Stimulated activated CD8-positive, alpha-beta memory T cell treated with anti-CD3 and anti-CD28 coated beads, Interleukin-15, amount 100 ng/mL, for 48 hours (primary cell): ENCODE measurements at places on chromosomes 13 and 19.

DNA sequence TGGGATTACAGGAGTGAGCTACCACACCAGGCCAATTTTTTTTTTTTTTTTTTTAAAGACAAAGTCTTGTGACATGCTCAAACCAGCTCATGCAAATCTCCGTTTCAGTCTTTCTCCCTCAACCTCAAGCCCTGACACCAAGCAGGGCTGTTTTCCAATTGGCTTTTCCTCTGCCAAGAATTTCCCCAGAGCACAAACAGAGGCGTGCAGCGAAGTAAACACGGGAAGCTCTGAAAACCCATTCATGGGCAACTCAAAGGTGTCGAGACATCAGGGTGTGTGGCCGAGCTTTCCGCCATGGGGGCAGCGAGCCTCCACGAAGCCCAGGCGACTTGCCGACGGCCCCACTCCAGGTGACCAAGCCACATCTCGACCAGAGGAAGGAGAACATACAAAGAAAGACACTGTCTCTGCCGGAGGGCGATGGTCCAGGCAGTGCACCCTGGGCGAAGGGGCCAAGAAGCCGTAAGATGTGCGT lies 70.0 kb downstream of the INSR start:
- DNase-seq: no peak

DNA sequence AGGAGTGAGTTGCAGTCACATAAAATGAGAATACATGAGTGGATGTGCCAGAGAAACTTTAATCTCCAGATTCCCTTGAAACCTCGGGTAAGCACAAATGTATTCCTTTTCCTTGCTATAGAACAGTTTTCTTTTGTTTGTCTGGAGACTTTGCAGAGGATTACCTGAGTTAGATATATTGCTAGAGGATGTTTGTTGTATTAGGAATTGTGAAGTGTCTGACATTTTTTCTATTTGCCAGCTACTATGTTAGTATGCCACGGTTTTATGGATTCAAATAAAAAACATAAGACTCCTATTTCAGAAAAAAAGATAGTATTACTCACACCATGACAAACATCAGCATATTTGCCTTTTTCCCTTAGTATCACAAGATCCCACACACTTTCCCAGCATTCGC lies 844.9 kb upstream of the SLITRK5 start:
- no peak for DNase-seq

DNA sequence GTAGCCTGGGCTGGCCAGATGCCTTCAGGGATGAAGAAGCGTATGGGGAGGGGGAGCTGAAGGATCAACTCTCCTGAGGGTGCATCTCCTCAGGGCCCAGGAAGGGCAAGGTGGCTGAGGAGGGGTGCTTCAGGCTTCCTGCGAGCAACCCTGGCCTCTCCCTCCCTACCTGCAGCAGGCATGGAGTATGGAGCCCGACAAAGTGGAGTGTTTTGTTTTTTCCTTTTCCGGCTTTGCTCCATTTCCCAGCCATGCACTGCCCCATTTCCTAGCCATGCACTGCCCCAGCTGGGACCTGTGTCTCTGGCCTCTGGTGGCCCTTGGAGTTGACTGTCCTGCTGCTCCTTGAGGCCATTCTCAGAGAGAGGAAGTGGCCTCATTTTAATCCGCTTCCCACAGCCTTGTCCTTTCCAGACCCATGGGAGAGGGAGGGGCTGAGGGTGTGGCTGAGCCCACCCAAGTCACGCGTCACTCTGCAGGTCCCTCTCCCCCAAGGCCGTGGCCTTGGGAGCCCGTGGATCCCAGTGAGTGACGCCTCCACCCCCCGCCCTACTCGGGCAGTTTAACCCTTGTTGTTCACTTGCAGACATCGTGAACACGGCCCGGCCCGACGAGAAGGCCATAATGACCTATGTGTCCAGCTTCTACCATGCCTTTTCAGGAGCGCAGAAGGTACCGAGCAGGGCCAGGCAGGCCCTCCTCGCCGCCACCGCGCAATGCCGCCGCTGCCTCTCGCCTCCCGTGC lies 34.4 kb downstream of the CAPN12 start:
- DNase-seq: no peak

- no peak for DNase-seq
Observed at GRCh38 chr19:30518965-30519606, 146.9 kb downstream of the ZNF536 start.

- DNase-seq: no peak
Observed at GRCh38 chr19:23346696-23347095, 48.6 kb downstream of the ZNF91 start.

- DNase-seq: peak; percentile 97
Observed at GRCh38 chr19:4328243-4328990, 10.2 kb downstream of the STAP2 start.

GRCh38 chr19:49664171-49665035 lies 1.3 kb downstream of the IRF3 start:
- peak; percentile 83 for DNase-seq

DNA sequence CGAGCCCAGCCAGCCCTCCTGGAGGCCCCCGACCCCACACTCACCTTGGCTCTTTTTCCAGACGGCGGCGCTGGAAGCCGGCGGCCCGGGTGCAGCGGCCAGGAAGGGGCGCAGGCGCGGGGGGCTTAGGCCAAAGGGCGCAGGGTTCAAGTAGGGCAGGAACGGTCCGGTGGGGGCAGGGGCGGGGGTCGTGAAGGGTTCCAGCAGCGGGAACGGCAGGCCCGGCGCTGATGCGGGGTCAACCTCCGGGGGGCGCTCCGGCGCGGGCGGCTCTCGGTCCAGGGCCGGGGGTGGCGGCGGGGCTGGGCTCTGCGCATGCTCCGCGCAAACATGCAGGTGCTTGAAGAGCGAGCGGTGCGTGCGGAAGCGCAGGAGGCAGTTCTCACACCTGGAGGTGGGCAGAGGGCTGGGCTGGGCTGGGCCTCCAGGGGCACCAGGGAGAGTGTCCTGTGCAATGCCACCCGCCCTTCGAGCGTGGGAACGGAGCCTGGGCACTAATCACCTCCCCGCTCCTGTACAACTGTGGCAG lies 2.3 kb downstream of the ZNF414 start:
- DNase-seq: no peak

- peak; percentile 70 for DNase-seq
Observed at GRCh38 chr13:27130979-27131623, 40.5 kb downstream of the USP12 start.

- DNase-seq: no peak
Observed at GRCh38 chr13:97257800-97258799, 36.0 kb downstream of the MBNL2 start.

GRCh38 chr13:79393564-79394249 lies 12.3 kb downstream of the RBM26 start:
- no peak for DNase-seq

DNA sequence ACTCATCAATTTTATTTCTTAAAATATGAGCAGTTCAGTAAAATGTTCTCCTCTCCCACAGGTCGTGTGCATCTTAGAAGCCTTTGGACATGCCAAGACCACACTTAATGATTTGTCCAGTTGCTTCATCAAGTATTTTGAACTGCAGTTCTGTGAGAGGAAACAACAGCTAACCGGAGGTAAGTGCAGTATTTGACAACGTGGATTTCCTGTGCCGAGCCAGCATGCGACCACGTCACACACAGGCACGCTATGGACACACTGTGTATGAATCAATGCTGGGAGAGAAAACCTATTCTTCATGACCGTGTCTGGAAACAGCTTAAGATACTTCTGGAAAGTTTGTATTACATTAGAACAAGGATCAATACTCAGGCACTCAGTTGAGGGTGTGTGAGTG lies 268.5 kb downstream of the MYO16 start:
- no peak for DNase-seq

- no peak for DNase-seq
Observed at GRCh38 chr19:34979819-34980640, 16.0 kb upstream of the ZNF792 start.

- peak; percentile 95 for DNase-seq
Observed at GRCh38 chr19:11380653-11381537, 3.2 kb downstream of the EPOR start.

GRCh38 chr13:24168392-24168750 lies 7.9 kb downstream of the SPATA13 start:
- no peak for DNase-seq

- DNase-seq: peak; percentile 21
Observed at GRCh38 chr13:113029487-113030258, 60.7 kb downstream of the MCF2L start.

- no peak for DNase-seq
Observed at GRCh38 chr19:12034620-12035019, 859 bp downstream of the ZNF433 start.

DNA sequence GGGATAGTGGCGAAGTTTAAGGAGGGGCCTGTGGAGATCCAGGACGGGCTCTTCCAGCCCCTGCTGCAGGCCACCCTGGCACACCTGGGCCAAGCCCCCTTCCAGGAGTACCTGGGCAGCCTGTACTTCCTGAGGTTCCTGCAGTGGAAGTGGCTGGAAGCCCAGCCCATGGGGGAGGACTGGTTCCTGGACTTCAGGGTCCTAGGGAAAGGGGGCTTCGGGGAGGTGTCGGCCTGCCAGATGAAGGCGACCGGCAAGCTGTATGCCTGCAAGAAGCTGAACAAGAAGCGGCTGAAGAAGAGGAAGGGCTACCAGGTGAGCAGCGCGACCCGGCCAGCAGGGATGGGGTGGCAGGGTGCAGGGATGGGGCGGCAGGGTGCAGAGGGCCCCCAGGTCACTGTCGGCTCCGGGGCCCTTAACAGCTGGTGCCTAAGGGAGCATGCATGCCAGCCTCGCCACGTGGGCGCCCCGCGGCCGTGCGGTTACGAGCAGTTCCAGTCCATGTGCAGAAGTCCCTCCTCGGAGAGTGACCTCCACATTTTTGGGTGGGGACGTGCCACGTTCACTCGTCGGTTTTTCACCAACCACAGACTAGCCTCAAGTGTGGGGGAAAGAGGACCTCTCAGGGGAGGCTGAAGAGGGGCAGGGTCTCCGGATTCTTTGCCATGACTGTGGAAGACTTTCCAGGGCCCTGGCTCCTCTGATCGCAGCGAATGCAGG lies 912 bp downstream of the GRK1 start:
- DNase-seq: no peak

- DNase-seq: no peak
Observed at GRCh38 chr13:65605396-65605795, 1624.7 kb downstream of the PCDH9 start.

DNA sequence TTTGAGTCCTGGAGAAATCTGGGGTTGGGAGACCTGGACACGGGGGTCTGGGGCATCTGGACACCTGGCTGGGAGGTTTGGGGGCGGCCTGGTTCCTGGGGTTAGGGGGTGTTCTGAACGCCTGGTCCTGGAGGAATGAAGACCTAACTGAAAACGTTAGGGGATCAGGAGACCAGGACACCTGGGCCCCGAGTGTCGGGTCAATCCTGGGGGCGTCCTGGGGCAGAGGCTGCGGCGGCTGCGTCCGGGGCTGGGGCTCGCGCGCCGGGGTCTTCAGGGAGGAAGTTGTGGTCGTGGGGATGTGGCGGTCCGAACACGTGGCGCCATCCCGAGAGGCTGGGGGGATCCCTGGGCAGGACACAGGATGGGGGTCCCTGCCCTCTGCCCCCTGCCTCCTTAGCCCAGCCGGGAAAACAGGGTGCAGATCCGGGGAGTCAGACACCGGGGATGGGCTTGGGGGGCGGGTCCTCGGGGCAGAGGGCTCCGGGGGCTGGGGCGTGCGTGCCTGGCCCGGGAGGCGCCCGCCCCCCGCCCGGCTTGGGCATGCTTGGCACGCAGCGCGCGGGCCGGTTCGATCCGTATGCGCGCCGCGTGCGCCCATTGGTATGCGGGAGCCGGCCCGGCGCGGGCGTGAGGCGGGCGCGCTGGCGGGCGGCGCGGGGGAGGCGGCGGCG lies 632 bp downstream of the NPAS1 start:
- DNase-seq: no peak

- no peak for DNase-seq
Observed at GRCh38 chr13:109821103-109821502, 34.7 kb upstream of the IRS2 start.

DNA sequence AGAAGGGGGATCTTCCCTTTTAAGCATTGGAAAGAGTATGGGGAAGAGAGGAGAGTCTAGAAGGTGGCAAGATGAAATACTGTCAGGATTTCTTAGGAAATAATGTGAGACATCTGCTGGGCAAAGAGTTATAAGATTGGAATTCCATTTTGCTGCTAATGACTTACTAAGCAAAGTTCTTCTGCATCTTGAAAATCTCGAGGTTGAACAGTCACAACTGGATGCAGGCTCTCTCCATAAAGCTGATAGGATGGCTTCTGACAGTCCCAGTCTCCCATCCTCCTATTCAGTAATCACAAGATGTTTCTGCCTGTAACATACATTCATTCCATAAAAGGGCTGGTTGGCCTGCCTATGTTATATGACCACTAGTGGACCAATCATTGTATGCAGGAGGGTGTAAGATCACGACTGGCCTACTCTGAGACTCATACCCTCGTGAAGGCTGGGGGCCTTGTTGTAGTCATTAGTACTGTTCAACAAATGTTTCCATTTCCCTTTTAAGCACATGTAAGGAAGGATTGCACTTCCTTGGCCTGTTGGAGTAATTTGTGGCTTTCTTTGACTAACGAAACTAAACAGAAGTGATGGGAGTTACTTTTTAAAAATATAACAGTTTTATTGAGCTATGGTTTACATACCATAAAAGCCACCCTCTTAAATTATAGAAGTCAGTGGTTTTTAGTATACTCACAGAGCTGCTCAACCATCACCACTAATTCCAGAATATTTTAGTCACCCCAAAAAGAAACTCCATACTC lies 45.0 kb upstream of the TDRD3 start:
- DNase-seq: no peak

GRCh38 chr13:98470920-98471319 lies 106.0 kb downstream of the STK24 start:
- DNase-seq: no peak

DNA sequence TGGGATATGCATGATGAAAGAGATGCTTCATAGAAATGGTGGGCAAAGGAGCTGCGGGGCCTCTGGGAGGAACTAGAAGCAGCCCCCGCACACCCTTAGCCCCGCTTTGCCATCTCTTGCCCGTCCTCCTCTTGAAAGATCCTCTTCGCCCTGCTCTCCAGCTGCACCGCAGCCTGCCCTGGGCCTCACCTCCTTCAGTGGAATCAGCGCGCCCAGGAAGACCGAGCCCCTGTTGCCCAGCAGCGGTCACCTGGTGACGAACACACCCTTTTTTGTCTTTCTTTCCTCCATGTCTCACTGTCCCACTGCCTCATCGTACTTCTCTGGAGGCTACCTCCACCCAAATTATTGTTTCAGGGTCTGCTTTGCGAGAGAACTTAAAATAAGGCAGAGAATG lies 807.6 kb downstream of the UQCRFS1 start:
- no peak for DNase-seq

- no peak for DNase-seq
Observed at GRCh38 chr13:99040536-99041131, 62.8 kb upstream of the DOCK9 start.

- peak; percentile 63 for DNase-seq
Observed at GRCh38 chr19:46661735-46662592, 982 bp upstream of the DACT3 start.

GRCh38 chr19:15672580-15673175 lies at the start of gene CYP4F12:
Gene CYP4F12 (plus strand): TSS chr19:15673087. CDS start chr19:15673530, 443 bp downstream.
- DNase-seq: peak; percentile 3

DNA sequence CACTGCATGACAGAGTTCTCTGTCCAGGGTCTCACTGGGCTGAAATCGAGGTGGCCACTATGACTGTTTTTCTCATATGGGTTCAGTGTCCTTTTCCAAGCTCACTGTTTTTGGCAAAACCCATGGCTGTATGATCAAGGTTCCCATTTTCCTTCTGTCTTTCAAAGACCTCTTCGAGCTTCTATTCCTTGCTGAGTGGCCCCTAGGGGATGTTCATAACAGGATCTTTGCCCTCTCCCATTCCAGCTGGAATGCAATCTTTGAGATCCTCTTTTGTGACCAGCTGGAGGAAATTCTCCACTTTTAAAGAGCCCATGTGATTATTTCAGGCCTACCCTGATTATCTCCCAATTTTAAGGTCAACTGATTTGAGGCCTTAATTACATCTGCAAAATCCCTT lies 572.5 kb upstream of the SLC10A2 start:
- DNase-seq: no peak
